Dermis blood vessel endothelial cell (primary cell): ENCODE measurements at places on chromosomes 7 and 10. TPM values are rescaled to one million over a fixed set of nuclear protein-coding genes. Genes with fewer than 3 reads are reported as not detected.

- no peak for DNase-seq
Observed at GRCh38 chr7:69684369-69685292, 86.4 kb downstream of the AUTS2 start.

The SOSTDC1 gene
- total RNA-seq = 0.05 and 0.17 TPM in 2 replicates

DNA sequence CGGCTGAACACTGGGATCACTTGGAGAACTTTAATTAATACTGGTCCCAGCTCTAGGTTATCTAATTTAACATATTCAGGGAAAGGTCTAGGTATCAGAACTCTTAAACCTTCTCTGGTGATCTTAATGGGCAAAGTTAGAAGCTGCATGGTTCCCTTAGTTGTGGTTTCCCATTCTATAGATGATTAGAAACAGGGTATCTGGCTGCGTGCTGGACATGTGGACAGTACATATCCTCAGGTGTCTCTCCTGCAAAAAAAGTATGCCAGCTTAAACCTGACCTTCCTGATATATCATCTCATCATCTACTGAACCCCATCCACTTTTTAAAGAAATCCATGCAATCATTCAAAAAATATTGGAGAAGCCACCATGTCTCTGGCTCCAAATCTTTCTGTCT lies 284.5 kb upstream of the DKK1 start:
- DNase-seq = no peak

The UCN3 gene
- total RNA-seq = not detected in 2 replicates

DNA sequence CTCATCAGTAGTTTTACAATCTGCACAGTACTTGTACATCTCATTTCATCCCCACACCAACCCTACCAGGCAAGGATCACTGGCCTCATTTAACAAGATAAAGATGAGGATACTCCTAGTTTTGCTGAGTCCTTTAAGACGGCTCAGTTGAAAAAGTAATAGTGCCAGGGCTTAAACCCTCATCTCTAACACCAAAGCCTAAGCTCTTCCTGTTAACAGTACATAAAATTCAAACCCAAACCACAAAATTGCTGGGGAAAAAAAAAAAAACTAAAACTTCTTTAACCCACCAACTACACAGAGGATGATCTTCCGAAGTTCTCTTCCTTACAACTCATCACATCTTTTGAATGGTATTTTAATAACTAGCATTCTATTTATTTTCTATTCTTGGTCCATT lies 1.3 kb downstream of the SAR1A start:
- DNase-seq = no peak

GRCh38 chr10:5546891-5547680 lies 22.3 kb downstream of the CALML3 start:
- DNase-seq = peak; percentile 55

The GRB10 gene
- total RNA-seq = 223 and 285 TPM in 2 replicates

DNA sequence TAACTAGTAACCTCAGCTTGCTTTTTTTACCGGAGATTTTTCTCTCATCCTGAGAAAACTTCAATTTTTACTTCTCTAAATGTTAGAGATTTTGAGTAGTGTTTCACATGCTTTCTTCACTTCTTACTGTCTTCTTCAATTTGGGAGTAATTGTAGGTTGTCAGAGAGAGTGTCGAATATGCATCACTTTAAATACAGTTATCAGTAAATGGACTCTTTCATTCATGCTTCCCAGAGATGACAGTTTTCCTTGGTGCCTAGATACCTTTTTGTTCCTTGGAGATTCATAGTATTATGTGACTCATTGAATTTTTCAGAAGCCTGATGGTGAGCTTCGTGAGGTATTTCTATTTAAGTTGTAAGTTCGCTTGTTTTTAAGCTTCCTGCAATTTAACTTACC lies 169.7 kb downstream of the ADK start:
- no peak for DNase-seq

GRCh38 chr10:33276282-33276923 lies 58.1 kb downstream of the NRP1 start:
- peak; percentile 40 for DNase-seq
